ENCODE measurements at places on chromosomes 11 and 22.

GRCh38 chr11:70483917-70484316 is 85.6 kb downstream of the CTTN start:
- DNase-seq, result no peak

- DNase-seq, result peak; percentile 79
Measured at GRCh38 chr11:64659417-64660144, 63.4 kb downstream of the NRXN2 start.

DNA sequence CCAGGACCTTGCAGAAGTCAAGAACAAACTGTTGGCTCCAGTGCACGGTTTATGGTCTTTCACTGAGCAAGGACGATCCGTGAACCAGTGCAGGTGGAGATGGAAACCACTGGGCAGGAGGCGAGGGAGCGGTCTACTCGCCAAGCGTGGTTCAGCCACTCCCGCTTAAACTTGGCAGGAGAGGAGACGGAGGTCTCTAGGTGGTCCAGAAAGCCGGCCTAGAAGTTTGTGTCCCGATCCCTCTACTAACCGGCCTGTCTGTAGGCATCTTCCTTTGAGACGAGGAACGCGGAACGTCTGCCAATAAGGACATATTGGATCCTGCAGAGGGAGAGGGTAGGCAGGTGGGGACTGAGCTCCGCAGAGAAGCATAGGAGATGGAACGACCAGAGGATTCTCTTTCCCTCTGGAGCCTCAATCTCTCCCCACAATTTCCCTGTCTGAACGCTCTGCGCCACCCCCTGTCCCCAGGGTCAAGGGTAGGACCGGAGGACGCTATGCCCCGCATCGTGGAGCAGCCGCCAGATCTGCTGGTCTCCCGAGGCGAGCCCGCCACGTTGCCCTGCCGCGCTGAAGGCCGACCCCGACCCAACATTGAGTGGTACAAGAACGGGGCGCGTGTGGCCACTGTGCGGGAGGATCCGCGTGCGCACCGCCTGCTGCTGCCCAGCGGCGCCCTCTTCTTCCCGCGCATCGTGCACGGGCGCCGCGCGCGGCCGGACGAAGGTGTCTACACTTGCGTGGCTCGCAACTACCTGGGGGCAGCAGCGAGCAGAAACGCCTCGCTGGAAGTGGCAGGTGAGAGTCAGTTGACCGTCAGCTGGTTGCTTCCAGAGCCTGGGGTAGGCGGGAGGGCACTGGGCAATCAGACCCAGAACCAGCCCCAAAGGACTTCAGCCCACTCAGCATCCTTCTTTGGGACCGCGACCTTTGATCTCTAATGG is 3.4 kb downstream of the ROBO3 start:
- DNase-seq, result no peak

DNA sequence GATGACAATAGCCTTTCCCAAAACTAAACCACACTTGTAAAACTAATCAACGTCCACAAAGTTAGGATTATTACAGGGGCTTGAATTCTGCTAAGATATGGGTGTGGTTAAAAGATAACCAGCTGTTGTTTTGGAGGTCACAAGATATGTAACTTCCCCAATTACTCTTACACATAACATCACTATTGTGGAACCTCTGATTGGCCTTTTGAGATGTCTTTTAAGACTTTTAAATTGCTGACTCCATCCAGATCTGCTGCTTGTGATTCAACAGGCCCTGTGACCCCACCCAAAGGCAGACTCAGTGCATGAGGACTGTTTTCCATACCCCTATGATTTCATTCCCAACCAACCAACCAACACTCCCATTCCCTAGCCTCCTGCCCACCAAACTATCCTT is 893.9 kb downstream of the OPCML start:
- DNase-seq, result no peak

DNA sequence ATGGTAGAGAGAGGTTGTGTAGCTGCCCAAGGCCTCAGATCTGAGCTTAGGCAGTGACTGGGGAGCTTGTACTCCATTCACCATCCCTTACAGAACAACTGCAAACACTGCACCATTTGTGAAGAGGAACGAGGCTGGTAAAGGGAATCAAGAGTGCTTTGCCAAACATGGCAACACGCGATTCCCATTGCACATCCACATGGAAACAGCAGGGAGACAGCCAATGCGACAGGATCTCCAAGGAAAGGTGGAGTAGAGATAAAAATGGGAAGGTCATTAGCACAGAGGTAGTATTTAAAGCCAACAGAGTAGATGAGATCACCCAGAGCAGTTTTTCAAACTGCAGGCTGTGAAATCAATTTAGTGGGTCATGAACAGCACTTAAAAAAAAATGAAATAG is 42.0 kb downstream of the TCF20 start:
- no peak for DNase-seq

- DNase-seq, result no peak
Measured at GRCh38 chr22:37260155-37260795, 16.2 kb upstream of the RAC2 start.

- no peak for DNase-seq
Measured at GRCh38 chr11:110428956-110429730, 605 bp upstream of the FDX1 start.

- DNase-seq, result no peak
Measured at GRCh38 chr11:33478111-33478573, 221.0 kb downstream of the HIPK3 start.
